ENCODE measurements at places on chromosomes 2 and 18.

GRCh38 chr2:163670929-163671328 is 64.9 kb downstream of the FIGN start:
- DNase-seq, result no peak

- DNase-seq, result no peak
Measured at GRCh38 chr2:44167311-44167907, 1.3 kb upstream of the PPM1B start.

DNA sequence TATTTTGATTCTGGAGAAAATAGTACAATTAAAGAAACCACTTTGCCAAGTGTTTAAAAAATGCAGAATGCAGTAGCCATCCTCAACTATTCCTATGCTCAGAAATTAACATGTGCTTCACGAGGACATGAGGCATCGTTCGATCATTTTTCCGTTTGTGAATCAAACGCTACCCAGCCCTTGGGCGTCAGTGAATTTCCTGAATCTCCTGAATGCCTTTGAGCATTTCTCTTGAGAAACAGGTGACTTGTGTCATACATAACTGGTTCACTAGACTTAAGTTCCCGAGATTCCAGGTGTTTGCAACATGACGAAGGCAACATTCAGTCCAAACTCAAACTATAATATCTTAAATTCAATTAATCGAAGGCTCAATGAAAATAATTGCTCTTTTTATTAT is 110.0 kb upstream of the ALKAL2 start:
- no peak for DNase-seq

- no peak for DNase-seq
Measured at GRCh38 chr2:37776487-37776886, 105.0 kb upstream of the CDC42EP3 start.

DNA sequence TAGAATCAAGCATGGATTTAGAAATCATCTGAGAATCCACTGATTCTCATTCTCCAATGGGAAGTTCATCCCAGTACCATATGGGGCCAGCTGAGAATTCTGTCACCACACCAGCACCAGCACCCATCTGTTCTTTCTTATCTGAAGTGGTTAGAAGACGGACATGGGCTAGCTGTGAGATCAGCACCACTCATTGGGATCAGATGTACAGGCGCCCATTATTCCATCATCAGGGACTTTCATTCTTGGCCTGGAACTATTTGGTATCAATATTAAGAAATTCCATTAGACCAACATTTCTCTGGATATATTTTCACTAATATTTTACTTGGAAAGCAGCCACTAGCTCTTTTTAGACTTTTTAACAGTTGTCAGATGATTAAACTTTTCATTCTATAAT is 185.9 kb upstream of the LINC00305 start:
- DNase-seq, result no peak

DNA sequence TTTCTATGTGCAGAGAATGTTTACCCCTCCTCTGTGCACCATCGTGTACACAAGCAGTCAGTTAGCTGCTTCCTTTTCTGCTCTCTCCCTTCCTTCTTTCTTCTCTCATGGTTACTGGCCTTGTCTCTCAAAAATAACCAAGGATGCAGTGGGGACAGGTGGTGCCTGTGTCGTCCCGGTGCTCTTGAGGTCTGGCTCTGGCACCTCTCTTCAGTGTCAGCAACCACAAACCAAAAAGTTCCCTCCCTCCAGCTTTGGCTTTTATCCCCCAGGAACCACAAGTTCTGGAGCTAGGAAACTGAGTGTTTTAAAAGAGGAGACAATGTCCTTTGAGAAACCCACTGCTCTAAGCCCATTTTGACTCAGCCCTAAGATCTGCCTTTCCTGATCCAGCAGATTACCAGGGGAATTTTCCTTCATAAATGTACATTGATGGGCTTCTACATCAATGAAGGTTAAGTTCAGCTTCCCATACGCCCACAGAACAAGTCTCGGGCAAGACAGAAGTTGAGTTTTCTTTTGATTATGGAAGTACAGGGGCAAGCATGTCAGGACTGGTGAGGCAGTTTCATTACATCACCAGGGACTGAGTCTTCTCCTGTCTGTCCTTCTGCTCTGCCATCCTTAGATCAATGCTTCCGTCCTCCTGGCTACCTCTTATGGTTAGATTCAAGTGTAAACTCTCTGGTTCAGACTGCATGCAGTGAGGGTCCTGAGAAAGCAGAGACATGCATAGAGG is 232.2 kb downstream of the SETBP1 start:
- no peak for DNase-seq

DNA sequence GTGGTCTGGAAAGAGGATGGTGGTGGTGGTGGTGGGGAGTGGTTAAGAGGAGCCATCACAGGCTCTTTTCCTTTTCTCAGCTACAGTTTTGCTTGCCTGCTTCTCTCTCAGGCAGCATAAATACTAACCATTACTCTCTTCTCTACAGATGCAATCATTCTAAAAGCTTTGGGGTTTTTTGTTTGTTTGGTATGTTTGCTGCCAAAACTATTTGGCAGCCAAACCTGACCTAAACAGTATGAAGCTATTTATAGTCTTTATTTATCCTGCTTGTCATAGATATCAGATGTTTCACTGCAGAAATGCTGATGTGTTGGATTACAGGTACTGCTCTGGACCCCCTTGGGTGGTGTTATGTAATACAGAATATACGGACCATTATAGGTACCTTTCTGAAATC is 15.3 kb downstream of the SIX3 start:
- no peak for DNase-seq

DNA sequence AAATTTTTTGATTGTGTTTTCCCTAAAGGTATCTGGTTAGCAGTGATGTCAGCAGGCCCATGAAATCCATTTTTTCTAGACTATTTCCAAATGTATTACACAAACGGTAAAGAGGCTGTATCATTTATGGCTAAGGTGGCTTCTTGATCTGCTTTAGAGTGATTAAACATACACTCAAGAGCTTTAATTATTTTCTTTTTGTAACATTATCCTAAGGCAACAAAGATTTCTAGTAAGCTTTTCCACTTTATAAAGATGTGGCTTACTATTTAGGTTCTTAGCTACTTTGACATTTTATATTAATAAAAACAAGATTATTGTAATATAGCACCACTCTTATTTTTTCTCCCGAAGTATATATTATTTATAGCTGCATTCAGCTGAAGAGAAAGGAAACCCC is 16.5 kb downstream of the MFF start:
- DNase-seq, result no peak

DNA sequence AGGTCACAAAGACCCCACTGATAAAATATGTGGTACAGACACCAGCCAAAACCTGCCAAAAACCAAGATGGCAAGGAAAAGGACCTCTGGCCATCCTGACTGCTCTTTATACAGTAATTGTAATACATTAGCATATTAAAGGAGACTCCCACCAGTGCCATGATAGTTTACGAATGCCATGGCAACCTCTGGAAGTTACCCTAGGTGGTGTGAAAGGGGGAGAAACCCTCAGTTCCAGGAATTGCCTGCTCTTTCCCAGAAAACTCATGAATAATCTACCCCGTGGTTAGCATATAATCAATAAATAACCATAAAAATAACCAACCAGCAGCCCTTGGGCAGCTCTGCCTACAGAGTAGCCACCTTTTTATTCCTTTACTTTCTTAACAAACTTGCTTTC is 129.8 kb upstream of the EPB41L3 start:
- DNase-seq, result no peak

DNA sequence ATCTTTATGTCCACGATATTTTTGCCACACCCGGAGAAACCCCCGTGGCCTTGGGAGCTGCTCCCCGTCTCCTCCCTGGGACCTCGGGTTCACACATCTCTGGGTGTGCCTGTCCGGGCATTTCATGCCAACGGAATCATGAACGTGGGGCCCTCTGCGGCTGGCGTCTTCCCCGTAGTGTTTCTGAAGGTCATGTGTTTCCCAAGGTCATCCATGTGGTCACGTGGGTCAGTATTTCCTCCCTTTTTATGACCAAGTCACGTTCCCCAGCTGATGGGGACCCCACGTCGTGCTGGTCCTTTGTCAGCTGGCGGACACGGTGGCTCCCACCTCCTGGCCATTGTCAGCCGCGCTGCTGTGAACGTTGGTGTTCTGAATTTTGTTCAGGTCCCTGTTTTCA is 135.7 kb downstream of the NFATC1 start:
- no peak for DNase-seq

GRCh38 chr2:39701137-39701536 is 35.4 kb downstream of the TMEM178A start:
- DNase-seq, result no peak

GRCh38 chr18:57534511-57534909 is 52.0 kb downstream of the FECH start:
- no peak for DNase-seq

- DNase-seq, result no peak
Measured at GRCh38 chr2:104358122-104358521, 495.8 kb upstream of the POU3F3 start.

- no peak for DNase-seq
Measured at GRCh38 chr2:190961918-190962487, 52.0 kb downstream of the STAT1 start.

Data from NCI-H1417 treated with DMSO at 0.1 percent for 48 hours (cell line).